ENCODE measurements at places on chromosomes 5 and 9.

GRCh38 chr5:139454568-139455290 lies 7.8 kb downstream of the ECSCR start:
- DNase-seq = no peak

DNA sequence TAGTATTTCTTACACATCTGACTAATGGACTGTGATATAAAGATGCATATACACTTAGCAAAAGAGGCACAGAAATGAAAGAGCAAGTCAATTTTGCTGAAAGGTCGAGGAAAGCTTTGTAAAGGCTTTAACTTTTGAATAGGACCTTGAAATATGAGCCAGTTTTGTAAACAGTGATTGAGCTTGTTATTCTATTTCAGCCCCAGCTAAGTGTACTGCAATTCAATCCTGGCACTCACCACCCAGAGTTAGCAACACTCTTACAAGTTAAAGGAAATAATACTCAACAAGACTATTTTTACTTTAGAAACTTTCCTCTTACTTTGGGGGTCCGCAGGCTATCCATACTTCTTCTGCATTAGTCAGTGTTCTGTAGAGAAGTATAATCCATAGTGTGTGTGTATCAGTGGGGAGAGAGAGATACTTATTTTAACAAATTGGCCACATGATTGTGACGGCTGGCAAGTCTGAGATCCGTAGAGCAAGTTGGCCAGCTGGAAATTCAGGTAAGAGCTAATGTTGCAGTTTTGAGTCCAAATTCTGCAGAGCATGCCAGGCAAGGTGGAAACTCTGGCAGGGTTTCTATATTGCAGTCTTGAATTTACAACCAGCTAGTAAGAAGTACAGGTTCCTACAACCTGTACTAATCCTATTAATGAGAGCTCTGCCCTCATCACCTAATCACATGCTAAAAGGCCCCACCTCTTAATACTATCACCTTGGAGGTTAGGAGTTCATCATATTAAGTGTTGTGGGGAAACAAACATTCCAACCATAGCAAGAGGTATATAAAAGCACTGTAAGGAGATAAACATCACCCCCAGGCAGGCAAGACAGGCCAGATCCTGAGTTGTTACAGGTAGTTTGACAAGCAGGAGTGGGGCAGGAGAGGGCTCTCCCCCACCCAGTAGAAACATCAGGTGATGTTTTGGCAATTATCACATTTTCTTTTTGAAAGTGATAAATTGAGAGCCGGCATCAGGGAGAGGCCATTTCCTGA lies 33.6 kb downstream of the IL7R start:
- DNase-seq = no peak

DNA sequence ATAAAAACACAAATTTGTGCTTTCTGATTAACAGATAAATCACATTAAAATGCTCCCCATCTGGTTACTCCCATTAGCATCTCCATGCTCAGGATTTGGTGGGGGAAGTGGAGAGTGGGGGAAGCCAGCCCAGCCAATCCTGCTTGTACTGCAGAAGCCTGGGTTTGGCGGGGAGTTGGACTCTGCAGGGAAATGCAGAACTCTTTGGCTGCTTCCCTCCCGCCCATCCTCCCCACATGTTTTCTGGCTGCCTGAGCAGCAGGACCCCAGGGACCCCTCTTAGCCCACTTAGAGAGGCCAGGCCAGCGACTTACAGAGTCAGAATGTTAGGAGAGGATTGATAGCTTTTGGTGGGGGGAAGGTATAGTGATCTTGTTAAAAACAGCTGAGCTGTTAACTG lies 59.5 kb upstream of the FOXI1 start:
- no peak for DNase-seq

GRCh38 chr5:157252711-157253465 lies 13.0 kb upstream of the CYFIP2 start:
- peak; percentile 45 for DNase-seq

DNA sequence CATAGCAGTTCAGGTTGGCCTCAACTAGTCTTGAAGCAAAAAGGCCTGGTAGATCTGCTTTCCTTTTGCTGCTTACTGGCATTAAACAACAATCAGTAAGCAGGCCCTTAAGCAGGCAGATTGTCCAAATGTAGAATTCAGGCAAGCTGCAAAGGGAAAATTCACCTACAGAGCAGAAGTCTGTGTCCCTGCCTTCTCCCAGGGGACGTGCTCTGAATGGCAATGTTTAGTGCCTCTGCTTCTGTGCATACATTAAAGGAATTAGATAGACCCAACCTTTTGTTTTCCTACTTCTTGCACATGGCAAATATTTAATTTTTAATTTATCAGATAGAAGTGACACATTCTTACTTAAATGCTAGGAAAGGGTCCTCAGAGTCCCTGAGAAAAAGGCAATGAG lies 328.8 kb upstream of the PIK3R1 start:
- DNase-seq = no peak

- no peak for DNase-seq
These were observed 93.1 kb downstream of the SMIM15 start for GRCh38 chr5:61069150-61069549.

DNA sequence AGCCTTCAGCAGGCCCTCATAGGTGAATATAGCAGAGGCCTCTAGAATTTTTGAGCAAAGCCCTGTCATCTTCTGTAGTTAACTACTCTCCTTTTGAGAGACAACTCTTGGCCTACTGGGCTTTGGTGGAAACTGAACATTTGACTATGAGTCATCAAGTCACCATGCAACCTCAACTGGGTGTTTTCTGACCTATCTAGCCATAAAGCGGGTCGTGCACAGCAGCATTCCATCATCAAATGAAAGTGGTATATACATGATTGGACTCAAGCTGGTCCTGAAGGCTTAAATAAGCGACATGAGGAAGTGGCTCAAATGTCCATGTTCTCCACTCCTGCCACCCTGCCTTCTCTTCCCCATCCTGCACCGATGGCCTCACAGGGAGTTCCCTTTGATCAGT lies 1115.5 kb downstream of the TAF11L14 start:
- no peak for DNase-seq

GRCh38 chr9:126880947-126881332 lies 20.5 kb downstream of the ZBTB34 start:
- DNase-seq = no peak

- no peak for DNase-seq
These were observed 588.0 kb upstream of the TUSC1 start for GRCh38 chr9:26266146-26266793.

- DNase-seq = no peak
These were observed 110.6 kb upstream of the GDNF start for GRCh38 chr5:37950436-37950835.

- no peak for DNase-seq
These were observed 158.1 kb downstream of the FER start for GRCh38 chr5:108905805-108906204.

DNA sequence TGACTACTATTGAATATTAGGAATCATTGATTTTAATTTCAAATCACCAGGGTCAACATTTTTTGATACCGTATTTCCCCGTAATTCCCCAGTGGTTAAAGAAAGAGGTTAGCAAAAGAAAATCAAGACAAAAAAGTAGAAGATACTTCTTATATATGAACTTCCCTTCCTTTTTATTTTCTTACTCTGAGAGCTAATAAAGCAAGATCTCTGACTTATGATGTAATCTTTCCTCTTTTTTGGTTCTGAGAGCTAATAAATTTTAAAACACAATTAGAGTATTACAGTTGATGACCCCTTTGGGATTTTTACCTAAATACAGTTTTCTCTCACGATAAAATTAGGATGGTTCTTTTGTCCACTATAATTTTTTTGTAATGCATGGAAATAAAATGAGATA lies 9.2 kb upstream of the FYB1 start:
- no peak for DNase-seq

DNA sequence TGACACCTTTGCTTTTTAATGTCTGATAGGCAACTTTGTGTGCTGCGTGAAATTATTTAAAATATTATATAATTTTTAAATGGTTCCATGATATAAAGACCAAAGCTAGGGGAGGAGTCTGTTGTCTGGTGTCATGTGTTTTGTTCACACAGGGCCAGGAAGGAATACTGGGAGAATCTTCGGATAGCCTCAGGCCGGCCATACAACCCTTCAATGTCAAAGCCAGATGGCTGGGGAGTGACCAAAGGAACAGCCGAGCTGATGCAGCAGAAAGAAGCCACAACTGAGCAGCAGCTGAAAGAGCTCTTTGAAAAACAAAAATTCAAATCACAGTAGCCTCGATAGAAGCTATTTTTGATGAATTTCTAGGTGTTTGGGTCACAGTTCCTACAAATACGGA lies 19.2 kb downstream of the BHMT start:
- DNase-seq = no peak

GRCh38 chr5:127335381-127335780 lies 44.8 kb downstream of the MEGF10 start:
- no peak for DNase-seq

DNA sequence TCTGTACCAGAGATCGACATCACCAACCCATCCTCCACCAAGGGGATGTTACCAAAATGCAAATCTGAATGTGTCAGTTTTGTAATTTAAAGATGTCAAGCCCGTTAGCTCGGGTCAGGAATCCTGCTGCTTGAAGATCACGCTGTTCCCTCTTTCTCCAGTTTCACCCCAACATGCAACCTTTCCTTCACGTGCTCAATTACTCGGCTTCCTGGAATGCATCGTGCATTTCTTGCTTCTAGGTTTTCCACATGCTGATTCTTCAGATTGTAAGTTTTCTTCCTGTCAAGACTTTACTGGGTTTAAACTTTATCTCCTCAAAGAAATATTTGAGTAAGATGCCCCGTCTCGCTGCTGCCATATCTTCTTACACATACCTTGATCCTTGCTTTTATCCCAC lies 209.5 kb upstream of the SNX2 start:
- DNase-seq = no peak

GRCh38 chr9:88391921-88392320 lies 3.7 kb downstream of the SPIN1 start:
- no peak for DNase-seq

GRCh38 chr9:134565316-134565915 lies 76.2 kb upstream of the COL5A1 start:
- no peak for DNase-seq

DNA sequence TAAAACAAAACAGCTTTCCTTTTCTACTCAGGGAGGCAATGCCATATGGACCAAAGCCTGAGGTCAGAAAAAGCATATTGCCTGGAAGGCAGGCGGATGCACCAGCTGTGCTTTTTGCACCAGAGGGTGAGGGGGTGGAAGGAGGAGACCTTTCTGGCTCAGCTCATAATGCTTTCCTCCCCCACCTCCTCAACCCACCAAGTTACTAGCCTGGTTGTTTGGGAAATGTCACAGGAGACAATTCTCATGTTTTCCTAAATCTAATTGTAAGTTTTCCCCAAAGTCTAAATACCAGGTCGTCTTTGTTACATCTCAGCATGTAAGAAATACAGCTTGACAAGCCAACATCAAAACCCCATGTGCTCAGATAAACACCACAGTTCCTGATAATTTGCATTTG lies 72.6 kb upstream of the DMRTA1 start:
- no peak for DNase-seq

GRCh38 chr5:59759600-59760351 lies 133.8 kb downstream of the PDE4D start:
- DNase-seq = no peak

DNA sequence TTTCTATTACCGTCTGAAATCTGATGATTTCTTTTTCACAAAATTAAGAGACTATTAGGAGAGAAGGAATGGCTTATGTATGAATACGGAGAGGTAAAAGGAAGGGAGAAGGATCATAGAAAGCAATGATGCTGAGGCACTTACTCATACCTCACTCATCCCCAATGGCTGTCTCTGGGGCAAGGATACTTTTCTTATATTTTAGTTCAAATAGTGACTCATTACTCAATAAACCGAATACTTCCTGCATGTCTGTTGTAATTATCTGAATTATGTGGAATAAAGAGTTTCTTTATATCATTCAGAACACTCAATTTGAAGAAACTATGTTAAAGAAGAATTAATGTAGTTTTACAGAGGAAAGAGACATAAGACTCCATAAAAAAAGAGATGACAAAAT lies 284.5 kb upstream of the NUDT12 start:
- DNase-seq = no peak

- no peak for DNase-seq
These were observed 22.3 kb downstream of the TTF1 start for GRCh38 chr9:132384376-132384775.

- DNase-seq = no peak
These were observed 127.0 kb upstream of the CACNA1B start for GRCh38 chr9:137750566-137750965.

DNA sequence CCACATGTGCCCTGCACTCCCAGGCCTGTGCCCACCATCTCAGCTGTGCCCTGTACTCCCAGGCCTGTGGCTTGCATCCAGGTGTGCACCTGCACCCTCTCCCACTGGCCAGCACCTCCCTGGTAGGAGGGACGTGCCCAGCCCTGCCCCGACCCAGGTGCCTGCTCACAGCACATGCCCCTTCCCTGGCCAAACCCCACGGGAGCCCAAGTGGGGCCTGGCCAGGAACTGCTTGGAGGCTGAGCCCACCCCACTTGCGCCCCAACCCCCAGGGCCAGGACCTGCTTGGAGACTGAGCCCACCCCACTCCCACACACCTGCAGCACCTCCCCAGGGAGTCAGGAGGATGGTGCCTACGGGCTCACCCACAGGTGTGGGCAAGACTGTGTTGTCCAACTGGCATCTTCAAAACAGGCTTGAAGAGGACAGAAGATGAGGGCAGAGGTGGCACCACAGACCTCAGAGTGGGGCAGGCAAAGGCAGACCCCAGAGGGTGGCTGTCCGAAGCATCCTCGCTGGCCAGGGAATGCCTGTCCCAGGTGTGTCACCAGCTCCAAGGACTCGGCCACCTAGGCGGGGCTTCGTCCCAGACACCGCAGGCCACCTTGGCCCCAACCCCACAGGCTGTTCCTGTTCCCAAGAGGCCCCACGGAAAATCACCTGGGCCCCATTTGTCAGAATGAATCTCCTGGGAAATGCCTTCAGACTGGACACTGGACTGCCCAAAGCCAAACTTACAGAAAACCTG lies 10.8 kb downstream of the ZDHHC11B start:
- DNase-seq = no peak

GRCh38 chr5:59724482-59725391 lies 168.8 kb downstream of the PDE4D start:
- DNase-seq = no peak

DNA sequence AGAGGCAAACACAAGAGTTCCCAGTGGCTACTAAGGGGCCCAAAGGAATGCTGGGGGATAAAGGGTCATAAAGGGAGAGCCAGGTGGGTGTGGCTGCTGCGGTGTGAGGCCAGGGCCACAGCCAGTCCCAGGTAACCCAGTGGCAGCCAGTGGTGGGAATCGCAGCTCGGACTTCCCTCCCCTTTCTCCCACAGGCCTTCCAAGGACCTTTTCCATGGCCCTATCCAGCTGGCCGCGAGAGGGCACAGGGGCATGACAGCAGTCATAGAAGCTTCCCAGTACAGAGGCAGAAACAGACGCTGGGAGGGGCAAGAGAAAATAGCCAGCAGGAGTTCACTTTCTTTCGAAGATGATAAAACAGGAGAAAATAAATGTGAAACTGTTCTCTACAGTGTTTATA lies 257.6 kb downstream of the SEMA5A start:
- no peak for DNase-seq

- DNase-seq = no peak
These were observed 78.6 kb downstream of the MRPS27 start for GRCh38 chr5:72241346-72242003.
